Activated T-cell treated with anti-CD3 and anti-CD28 coated beads for 1 hour (primary cell): ENCODE measurements at places on chromosomes 2 and 18.

GRCh38 chr2:102342888-102343287 is 12.7 kb upstream of the IL18R1 start:
- no peak for DNase-seq

- DNase-seq = no peak
Measured at GRCh38 chr18:1585881-1586488, 681.3 kb downstream of the ADCYAP1 start.

DNA sequence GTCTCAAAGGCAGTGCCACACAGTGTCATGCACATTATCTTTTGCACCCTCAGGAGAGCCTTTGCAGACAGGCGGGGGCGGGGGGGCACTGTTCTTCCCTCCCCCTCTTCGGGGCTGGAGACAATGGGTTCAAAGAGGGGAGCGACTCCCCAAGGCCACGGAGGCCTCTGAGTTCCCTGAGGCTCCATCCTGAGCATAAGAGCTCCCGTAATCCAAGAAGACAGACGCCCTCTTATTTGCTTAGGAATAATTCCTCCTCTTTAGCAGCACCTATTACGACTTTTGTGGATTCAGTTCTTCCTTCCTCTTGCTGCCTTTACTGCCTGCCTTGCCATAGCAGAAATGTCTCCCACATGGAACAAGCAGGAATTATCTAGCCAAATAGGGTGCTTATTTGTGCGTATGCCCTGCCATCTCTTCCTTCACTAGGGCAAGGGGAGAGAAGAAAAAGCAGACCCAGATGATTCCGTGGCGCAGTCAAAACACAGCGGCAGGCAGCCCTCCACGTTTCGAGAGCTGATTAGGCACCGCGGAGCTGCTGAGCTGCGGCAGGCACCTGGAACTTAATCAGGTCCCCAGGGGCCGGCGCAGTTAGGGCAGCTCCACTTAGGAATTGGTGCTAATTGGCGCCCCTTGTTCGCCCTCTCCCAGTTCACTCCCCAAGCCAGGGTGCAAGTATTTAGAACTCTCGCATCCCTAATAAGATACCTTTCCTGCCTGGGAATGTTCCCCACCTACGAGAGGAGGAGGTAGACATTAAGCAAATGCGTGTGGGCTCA is 233.4 kb upstream of the MYT1L start:
- no peak for DNase-seq

GRCh38 chr18:35247412-35248249 is 6.8 kb downstream of the ZNF397 start:
- no peak for DNase-seq

DNA sequence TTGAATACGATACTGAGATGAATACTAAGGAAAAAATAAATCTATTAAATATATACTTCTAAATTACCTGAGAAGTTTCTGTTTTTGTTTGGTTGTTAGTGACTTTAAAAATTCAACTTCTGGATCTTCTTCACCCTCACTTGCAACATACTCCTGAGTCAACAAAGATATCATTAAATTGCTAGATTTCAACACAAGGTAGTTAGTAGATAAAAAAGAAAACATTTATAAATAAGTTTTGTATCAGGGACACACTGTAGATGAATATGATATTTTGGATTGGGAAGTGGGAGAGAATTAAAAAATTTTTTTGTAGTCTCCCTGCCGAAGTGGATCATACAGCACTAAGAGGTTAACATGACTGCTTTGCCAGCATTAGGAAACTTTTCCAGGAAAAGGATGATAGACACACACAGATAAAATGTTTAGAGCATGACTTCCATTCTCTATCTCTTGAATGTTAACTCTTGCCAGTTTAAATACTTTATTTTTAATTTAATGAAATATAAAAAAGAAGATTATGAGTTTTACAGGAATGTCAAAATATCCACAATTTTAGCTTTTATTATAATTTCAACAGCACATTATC is 15.9 kb downstream of the SP9 start:
- no peak for DNase-seq

- DNase-seq = no peak
Measured at GRCh38 chr2:45716915-45717314, 65.4 kb downstream of the PRKCE start.

GRCh38 chr18:26909599-26910290 is 44.2 kb upstream of the AQP4 start:
- DNase-seq = no peak

DNA sequence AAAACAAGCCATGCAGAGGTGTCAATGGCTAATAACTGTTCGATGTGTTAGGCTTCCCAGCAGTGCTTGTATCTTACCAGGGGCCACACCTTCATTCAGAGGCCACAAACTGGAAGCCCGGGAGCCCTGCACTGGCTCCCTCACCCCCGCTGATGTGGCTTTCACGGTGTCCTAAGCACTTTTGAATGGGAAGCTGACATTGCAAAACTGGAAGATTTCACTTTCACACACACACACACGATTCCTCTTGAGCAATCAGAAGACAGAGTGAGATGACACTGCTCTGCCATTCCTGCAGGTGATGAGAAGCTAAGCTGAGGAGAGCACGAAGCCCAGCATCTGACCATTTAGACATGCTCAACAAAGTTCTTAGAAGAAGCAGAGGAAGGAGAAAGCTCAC is 8.6 kb upstream of the ZNF407 start:
- no peak for DNase-seq

DNA sequence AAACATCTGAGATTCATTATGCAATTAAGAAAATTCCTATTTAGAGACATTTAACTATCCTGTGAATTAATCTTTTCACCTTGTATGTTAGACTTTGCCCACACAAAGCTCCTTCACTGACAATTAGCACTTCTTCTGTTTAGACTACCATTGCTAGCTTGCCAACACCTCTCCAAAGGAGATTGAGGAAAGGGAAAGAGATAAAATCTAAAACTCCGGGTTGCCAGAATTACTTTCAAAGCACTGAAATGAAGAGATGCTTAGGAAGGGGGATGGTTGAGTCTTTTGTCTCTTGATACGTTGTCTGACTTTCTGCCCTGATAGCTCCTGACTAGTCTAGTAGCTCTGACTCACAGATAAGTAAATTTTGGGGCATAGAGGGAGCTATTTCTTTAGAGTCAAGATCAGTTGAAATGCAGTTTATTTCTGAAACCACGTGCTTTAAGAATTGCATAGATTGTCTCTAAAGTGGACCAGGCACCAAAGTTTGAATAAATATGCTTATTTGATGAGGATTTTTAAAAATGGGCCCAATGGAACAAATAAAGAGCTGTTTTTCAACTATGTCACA is 74.1 kb upstream of the DSEL start:
- no peak for DNase-seq

DNA sequence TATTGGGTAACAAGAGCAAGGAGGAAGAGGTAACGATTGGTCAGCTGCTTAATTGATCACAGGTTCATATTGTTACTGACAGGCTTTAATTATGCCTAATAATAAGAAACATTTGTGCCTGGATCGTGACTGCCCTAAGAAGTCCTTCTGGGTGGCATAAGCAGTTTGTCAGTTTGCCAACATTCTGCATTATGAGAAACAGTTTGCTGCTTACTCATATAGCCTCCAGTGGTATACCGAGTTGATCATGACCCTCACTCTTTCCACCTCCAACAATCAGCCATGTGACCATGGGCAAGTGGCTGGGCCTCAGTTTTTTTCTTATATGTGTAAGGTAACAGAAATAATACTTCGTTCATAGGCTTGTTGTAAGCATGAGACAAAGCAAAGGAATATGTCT is 96.6 kb upstream of the CABLES1 start:
- DNase-seq = no peak
